ENCODE measurements at places on chromosomes 7 and 10.
A peak's percentile ranks its signal among the peaks of the same experiment; 100 is the strongest.

- DNase-seq = no peak
Observed at GRCh38 chr7:123680580-123680979, 24.9 kb downstream of the LMOD2 start.

GRCh38 chr7:94104301-94104700, 100.1 kb upstream of the BET1 start:
- no peak for DNase-seq

GRCh38 chr7:90180011-90180585, 25.8 kb downstream of the STEAP1 start:
- DNase-seq = peak; percentile 54

DNA sequence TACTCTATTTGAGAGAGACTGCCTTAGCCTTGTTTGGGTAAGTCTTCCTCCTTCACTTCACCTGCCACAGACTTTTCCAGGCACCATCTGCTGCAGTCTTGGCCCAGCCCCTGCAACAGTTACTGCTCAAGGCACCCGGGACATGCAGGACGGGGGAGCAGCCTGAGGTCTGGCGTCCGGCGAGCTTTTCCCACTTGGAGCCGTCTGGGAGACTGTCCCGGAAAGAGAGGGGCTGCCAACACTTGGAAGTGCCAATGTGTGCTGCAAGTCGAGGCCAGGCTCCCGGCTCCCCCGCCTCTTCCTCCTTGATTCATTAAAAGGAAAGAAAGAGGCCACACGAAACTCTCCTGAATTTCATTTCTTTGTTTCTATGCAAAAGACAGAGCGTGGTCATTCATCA, 13.7 kb downstream of the HTRA1 start:
- DNase-seq = no peak

GRCh38 chr7:98778421-98778820, 91.4 kb downstream of the TMEM130 start:
- no peak for DNase-seq

- peak; percentile 53 for DNase-seq
Observed at GRCh38 chr7:88306590-88307048, at the start of gene STEAP4. Gene STEAP4, minus strand, starts transcription at chr7:88306894. Its CDS starts 22,625 bp downstream, at chr7:88284269.

DNA sequence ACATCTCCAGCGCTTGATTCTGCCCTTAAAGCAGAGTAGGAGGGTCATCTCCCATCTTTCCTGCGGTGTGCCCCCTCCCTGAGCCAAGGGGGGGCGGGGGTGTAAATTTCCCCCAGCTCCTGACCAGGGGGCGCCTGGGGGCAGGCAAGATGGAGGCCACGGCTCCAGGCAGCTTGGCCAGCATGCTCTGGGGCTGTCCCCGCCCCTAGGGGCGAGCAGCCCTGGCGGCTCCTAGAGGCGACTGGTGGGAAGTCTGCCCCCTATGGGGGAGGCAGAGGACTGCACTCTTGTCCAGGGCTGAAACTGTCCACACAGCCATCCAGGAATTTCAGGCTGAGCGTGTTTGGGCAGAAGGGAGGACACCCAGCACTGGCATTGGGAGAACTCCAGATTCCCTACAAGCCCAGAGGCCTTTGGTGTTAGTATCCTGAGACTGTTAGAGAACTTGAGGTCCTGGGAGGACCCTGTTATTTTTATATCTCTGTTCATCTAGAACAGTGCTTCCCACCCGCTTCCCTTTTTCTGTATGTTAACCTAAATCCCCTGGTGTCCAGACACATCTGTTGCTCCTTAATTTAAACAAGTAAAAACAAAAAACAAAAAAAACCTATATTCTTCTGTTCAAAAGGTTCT, 4.6 kb downstream of the STRA8 start:
- no peak for DNase-seq

- peak; percentile 19 for DNase-seq
Observed at GRCh38 chr7:41232086-41232485, 470.8 kb downstream of the INHBA start.

DNA sequence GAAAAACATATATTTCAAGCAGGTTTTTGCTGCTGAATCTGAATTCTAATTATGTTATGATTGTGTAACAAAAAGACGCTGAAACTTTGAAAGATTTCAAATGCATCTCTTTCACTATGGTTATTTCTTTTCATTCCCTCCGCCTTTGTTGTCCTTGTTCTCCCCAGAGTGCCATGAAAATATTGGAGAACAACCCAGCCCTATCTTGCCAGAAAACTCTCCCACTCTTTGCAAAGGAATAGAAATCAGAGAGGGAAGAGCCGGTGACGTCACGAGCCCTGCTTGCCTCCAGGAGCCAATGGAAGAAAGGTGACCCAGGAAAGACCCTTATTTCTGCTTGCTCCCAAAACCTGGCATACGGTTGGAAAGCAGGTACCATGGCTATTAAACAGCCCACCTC, 3.4 kb downstream of the GFRA1 start:
- DNase-seq = no peak

- no peak for DNase-seq
Observed at GRCh38 chr7:90574146-90574819, 21.8 kb upstream of the CDK14 start.

GRCh38 chr10:43125274-43125845, 12.9 kb upstream of the CSGALNACT2 start:
- DNase-seq = no peak

GRCh38 chr7:45988405-45989057, 67.5 kb upstream of the IGFBP3 start:
- no peak for DNase-seq

GRCh38 chr7:124027236-124027635, 5.6 kb downstream of the TMEM229A start:
- DNase-seq = no peak

- no peak for DNase-seq
Observed at GRCh38 chr7:2512179-2512661, 7.4 kb upstream of the LFNG start.

- no peak for DNase-seq
Observed at GRCh38 chr10:78542521-78542920, 508.9 kb downstream of the RPS24 start.

- DNase-seq = peak; percentile 78
Observed at GRCh38 chr10:88990384-88991160, at the start of gene FAS. Gene FAS, plus strand, starts transcription at chr10:88990798. Its CDS starts 79 bp downstream, at chr10:88990877.

- DNase-seq = peak; percentile 69
Observed at GRCh38 chr7:35003679-35004303, 33.5 kb downstream of the DPY19L1 start.

DNA sequence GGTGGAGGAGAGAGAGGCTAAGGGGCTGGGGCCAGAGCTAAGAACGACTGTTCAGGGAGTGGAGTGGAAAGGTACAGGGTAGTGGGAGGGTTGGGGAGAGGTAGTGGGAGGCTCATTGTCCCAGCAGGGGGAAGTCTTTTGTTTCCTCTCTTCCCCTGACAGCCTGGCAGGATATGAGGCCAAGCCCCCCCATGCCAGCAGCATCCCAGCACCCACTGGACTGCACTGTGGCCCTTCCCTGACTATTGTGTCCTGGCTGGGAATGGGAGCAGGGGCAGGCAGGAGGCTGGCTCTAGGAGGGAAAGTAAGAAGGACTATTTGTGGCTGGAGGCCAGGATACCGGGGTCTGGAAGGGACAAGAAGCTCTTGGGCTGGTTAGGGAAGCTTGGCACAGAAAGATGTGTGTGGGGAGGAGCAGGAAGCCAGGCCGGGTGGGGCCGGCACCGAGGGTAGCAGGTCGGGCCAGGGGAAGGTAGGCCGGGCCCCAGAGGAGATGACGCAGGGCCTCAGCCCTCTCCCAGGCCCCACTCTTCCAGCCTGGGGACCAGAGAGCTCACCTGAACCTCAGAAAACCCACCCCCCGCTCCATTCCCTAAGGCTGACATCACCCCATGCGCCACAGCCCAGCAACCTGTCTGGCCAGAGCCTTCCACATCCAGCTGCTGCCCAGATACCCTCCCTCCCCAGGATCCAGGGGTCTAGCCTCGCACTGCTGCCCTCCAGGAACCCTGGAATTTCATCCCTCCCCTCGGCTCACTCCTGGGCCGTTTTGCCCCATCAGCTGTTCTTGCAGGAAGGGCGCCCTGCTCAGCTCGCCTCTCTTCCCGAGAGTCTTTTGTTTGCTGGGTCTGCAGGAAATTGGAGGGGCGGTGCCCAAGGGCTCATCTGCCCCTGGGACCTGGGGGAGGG, 8.8 kb upstream of the EPHB4 start:
- DNase-seq = no peak

DNA sequence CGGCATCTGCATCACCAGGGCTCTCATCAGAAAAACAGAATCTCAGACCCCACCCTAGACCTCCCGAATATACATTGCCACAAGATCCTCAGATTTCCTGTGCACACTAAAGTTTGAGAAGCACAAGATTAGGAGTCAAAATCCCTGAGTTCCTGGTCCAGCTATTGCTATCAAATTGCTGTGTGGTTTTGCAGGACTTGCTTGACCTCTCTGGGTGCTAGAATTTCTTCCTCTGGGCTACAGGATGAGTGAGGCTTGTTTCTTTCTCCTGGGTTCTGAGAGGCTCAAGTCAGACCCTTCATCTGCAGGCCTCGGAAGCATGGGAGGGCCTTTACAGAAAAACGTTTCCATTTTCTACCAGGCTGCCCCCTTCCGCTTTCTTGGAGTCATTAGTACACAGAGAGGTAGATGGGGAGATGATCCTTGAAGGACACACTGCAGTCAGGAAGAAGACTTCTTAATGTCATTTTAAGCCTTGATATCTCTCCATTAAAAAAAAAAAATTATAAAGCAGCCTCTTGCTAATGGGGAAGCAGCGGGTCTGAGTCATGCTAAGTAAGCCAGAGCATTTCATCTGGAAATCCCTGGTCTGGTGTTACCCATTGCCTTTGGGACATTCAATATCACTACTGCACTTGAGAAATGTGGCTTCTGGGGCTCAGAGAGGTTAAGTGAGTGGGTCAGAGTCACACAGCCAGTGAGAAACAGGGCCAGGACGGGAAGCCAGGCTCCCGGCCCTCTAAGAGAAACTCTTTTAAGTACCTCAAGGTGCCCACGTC, 173.5 kb downstream of the KCNMA1 start:
- DNase-seq = no peak

DNA sequence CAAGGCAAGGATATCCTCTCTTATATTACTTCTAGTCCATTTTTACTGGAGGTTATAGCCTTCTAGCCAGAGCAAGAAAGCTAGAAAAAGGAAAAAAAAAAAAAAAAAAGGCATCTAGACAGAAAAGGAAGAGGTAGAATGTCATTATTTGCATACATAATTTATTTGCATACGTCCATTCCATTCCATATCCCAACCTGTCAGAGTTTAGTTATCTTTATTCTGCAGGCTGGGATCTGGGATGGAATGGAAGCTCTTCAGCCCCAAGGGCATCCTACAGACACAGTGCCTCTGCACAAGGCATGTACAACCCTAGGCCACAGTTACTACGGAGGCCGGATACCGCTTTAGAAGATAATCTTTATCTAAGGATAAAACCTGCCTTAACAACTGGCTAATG, 9.6 kb downstream of the CH25H start:
- no peak for DNase-seq

- DNase-seq = no peak
Observed at GRCh38 chr10:92407305-92408016, 116.5 kb downstream of the MARCHF5 start.

DNA sequence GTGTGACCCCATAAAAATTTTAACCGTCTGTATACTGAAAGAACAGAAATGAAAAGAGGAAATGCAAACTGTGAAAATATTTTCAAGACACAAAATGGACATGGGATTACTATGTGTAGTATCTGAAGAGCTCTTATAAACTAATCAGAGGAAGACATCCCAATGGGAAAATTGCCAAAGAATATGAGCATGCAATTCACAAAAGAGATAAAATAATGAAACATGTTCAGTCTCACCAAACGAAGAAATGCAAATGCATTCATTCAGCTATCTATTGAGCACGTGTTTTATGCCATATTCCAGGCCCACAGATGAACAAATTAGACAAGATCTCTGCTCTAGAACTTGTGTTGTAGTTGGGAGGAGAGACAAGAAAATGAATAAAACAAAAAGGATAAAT, 63.2 kb downstream of the NHLRC2 start:
- no peak for DNase-seq

DNA sequence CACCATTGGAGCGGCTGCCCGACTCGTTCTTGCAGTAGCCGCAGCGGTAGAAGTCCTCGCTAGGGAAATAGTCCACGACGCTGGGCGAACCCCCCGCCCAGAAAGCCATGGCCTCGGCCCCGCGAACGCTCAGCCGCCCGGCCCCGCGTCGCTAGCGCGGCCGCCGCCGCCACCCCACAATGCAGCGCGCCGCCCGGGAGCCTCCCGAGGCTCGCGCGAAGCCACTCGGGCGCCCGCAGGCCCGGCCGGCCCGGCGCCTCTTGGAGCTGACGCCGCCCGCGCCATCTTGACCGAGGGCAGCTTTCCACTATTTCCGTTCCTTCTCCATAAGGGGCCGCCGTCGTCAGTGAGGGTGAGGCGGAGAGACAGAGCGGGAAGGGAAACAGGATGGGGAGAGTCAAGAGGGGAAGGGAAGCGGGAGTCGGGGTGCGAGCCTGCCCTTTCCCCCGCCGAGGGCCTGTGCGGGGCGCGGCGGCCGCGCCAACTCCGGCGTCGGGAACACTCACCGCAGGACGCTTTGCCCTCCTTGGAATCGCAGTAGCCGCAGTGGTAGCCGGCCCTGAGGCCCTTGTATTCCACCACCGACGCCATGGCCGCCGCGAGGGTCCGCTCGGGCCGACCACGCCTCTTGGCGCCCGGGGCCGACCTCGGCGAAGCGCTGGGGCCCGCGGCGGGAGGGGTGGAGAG, at the start of gene ATE1:
Gene ATE1, minus strand, starts transcription at position 191 of the 687 bp plus-strand sequence. Its CDS starts 82 bp downstream, at position 109.
- DNase-seq = peak; percentile 95

- no peak for DNase-seq
Observed at GRCh38 chr7:101990811-101991418, 173.5 kb downstream of the CUX1 start.

DNA sequence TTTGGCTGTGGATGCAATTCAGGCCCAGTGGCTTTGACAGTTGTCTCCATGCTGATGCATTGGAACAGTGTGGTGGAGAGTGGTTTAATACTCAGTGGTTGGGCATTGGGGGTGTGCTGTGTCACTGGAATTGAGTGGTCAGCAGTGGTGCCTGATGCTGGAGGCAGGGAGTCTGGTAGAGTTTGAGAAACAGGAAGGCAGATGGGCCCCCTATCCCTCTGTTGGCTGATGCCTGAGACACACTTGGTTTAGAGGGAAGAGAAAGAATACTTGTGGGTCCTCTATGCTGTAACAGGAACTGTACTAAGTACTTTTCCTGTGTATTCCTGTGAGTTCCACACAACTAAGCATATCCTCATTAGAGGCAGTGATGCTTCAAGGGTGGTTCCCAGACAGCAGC, 55.4 kb downstream of the EEPD1 start:
- peak; percentile 87 for DNase-seq

- no peak for DNase-seq
Observed at GRCh38 chr7:151233804-151234203, 1.5 kb downstream of the CHPF2 start.

- DNase-seq = no peak
Observed at GRCh38 chr7:157635669-157636068, 298.9 kb downstream of the DNAJB6 start.

Measured in myocyte (in vitro differentiated cells).